AG04450 (cell line): ENCODE measurements at places on chromosomes 6 and 20. TPM values are rescaled to one million over a fixed set of nuclear protein-coding genes. Genes with fewer than 3 reads are reported as not detected.

- no peak for DNase-seq
Observed at GRCh38 chr20:8951164-8951563, 117.7 kb upstream of the PLCB4 start.

- DNase-seq = no peak
Observed at GRCh38 chr6:54100411-54101006, 10.7 kb upstream of the MLIP start.

DNA sequence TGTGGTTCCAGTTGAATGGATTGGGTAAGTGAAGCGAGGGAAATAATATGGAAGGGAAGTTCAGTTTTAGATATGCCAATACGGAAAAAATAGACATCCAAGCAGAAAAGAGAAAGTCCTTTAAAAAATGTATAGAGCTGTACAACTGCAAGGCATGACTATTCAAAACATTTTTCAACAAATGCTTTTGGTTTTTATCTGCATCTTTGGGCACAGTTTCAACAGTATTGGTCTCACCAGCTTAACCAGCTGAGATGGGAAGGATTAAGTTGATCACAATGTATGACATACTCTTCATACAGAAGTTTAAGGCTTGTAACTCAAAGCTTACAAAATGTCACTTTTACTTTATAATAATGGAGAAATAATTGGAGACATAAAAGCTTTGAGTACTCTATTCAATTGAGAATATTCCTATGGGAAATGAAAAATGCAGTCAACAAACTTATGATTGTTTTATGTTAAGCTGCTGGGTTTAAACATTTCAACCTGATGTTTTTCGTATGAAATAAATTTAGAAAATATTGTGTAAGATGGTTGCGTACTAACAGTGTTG, 16.3 kb upstream of the UTRN start:
- no peak for DNase-seq

GRCh38 chr6:89302936-89303335, 12.2 kb downstream of the GABRR2 start:
- no peak for DNase-seq

The AKIRIN2 gene
- polyA plus RNA-seq = 30.4 and 31.3 TPM in 2 replicates

The LY6G6F gene
- not detected in 2 replicates for polyA plus RNA-seq

The NTSR1 gene
- polyA plus RNA-seq = 0.09 and 0.12 TPM in 2 replicates

The GGTLC1 gene
- polyA plus RNA-seq = not detected in 2 replicates

The MAK gene
- polyA plus RNA-seq = not detected in 2 replicates
